RKO (cell line): ENCODE measurements at places on chromosomes 1 and 21.

DNA sequence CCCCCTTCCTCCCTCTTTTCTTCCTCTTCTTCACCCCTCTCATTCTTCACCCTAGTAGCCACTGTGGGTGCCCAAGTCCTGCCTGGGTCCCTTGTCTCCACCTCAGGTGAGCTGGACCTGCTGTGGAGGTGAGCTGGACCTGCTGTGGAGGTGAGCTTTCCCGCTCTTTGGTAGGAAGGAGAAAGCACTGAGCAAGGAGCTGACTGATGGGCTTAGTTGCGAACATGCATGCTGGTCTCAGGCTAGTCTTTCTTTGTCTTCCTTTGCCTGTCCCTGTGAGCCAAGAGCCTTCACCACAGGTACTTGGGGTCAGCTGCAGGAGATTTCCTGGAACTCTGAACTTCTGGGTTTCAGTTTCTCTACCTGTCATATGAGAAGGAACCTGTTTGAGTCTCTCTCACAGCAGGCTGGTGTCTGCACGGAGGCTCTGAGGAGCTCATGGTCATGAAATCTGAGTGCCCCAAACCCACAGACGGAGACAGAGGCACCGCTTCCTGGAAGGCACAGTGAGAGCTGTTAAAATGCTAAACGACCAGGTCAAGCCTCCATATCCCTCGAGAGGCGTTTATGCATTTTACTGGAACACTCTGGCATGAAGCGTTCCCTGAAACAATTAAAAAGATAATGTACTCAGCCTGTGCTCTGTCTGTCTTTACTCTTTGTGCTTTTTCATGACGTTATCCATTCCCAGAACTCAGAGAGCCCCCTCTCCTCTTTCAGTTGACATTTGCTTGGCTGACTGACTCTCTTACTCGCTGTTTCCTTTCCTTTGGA lies 69.5 kb downstream of the RHOU start:
- DNase-seq = no peak

DNA sequence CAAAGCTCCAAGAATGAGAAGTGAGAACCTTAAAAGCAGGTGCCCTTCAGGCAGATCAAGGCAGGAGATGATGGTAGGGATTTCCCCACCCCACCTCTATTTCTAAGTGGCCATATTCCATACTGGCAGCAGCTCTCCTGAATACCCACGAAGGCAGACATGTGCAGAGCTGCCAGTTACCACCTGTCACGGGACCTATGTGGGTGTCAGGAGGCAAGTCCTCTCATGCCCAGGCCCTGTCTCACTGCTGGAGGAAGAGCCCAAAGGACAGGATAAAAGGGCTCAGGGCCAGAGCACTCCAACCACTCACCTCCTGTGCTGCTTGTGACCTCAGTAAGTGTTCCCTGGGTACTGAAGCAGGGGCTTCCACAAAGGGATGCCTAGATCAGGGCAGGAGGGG lies 721 bp upstream of the LCE1B start:
- no peak for DNase-seq

DNA sequence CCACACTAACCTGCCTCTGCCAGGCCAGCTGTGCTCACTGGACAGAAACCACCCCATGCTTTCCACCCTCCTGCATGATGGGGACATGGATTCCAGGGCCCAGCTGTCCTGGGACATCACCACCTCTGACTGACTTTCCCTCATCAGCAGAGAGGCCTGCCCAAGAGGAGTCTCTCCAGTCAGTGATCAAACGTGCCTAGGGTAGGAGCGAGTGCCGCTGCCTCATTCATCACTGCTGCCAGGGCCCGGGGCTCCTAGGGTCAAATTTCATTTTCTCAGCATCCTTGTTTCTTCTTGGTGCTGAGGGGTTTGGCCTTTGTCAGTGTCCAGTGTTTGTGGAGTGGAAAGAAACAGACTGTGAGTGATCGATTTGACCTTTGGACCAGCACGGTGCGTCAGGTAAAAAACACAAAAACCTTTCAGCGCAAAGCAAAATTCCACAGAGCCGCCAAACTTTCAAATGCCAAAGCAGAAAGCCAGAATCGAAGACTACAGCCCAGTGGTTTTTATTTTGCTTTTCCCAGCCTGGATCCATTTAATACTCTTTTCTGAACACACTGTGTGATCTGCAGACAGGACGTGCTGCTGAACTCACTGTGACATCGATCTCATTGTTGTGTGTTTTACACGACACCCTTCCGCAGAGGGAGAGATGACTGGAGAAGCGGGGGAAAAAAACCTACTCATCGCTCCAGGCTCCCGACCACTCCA lies 43.2 kb downstream of the CAPN8 start:
- no peak for DNase-seq

DNA sequence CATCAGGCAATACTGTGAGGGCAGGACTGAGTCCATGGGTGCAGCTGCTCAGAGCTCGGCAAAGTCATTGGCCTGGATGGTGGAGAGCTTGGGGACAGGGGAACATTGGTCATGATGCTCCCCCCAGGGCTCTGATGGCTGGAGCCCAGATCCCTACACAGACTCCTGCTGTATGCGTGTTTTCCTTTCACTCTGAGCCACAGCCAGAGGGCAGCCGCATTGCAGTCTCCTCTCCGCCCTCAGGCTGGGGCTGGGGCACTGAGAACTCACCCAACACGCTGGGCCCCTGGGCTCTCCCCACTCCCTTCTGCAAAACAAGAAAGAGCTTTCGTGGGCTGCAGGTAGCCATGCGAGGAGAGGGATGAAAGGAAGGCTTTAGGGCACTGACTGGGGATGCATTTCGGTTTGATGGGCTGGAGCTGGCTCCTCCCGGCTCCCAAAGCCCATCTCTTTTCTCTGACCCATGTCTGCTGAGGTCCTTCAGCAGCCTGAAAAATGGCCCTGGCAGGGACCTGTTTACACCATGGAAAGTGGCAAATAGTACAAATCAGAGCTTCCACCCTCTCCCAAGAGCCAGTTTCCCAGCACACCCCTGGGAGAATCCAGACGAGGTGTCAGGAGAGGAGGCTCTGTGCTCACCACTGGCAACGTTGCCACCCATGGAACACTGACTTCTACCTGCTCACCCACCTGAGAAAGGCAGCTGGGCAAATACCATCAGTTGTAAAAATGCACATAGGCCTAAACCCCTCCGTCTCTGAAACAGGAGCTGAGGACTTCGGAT lies 43.8 kb downstream of the CAPN2 start:
- no peak for DNase-seq

GRCh38 chr1:91608876-91609275 lies 108.2 kb downstream of the CDC7 start:
- no peak for DNase-seq

DNA sequence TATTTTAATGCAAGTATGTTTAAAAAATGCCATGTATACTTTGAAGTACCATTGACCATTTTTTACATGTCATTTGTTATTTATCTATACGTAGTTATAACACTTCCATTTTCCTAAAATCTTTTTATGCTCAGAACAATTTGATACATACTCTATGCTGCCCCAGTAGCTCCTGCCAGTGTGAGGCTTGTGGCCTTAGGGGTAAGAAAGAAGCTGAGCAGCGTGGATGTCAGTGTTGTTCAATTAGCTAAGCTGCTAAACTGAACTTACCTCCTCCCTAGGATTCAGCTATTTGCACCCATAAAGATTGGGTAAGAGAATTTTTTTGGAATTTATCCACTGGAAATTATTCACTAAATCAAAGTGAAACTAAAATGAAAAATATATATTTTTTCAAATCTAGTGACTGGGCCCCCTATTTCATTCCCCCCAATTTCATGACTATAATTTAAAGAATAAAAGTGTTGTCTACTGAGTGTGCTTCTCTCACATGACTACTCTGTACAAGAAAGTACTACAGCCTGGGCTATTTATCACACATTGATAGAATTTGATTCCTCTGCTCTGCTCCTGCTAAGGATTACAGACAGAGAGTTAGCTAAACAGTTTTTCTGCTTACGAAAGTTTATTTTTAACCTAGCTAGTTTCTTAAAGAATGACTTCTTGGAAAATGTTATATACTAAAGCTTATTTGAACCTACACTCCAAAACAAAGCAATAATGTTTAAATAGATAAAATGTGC lies 1030.3 kb upstream of the ADGRL4 start:
- no peak for DNase-seq
